ENCODE measurements at places on chromosomes 11 and 22.
A peak's percentile ranks its signal among the peaks of the same experiment; 100 is the strongest.

GRCh38 chr11:3036419-3036818 lies 20.8 kb downstream of the CARS1 start:
- DNase-seq = no peak

GRCh38 chr22:37499027-37499707 lies 13.0 kb upstream of the MFNG start:
- no peak for DNase-seq

- no peak for DNase-seq
These were observed 9.8 kb downstream of the PDHX start for GRCh38 chr11:34926101-34926830.

GRCh38 chr22:30838111-30838510 lies 130.5 kb downstream of the MORC2 start:
- no peak for DNase-seq

GRCh38 chr11:61077936-61078335 lies 24.4 kb upstream of the CD5 start:
- peak; percentile 50 for DNase-seq

DNA sequence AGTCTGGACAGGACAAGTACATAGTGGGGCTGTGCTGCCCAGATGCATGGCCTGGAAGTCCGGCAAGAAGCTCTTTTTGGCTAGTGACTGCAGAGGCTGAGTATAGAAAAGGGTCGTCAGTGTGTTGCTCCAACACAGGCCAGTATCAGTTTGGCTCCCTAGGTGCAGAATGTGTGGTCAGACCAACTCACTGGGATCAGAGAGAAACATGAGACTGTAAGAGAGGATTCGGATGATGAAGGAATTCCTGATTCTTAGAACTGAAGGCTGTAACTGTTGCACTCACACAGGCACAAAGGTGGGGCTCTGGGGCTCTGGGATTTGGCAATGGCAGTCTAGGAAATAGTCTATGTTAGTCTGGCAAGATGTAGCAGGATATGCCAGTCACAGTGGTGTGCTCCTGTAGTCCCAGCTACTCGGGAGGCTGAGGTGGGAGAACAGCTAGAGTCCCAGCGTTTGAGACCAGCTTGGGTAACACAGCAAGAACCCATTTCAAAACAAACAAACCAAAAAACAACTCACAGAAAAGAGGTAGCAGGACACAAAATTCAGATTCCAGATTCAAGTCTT lies 11.1 kb upstream of the UPB1 start:
- DNase-seq = no peak

- DNase-seq = no peak
These were observed 105.9 kb downstream of the SGSM3 start for GRCh38 chr22:40476341-40476740.

DNA sequence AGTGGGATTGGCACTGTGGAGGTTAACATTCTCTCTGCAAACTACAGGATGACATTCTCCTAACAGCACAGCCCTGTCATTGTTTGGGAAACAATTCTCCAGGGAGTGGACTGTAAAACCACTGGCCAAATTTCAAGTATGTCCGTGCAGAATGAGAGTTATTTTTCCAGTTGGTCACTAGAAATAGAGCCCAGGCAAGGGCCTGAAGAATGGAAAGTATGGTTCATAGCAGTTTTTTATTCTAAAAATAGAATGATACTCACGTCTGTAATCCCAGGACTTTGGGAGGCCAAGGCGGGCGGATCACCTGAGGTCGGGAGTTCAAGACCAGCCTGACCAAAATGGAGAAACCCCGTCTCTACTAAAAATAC lies 39.0 kb upstream of the CD44 start:
- DNase-seq = no peak

DNA sequence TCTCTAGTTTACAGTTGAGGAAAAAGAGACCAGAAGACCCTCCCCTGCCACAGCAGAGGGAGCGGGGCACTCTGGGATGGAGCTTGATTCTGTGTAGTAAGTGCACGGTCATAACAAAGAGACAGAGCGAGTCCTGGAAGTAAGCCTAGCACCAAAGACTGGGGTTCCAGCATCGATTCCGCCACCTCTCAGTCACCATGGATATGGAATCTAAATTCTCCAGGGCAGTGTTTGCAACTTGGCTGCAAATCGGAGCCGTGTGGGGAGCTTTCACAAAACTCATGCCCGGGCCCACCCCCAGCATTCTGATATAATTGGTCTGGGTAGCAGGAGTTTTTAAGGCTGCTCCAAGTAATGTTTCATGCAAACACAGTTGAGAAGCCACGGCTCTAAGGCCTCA lies 129.5 kb upstream of the OPCML start:
- DNase-seq = no peak

DNA sequence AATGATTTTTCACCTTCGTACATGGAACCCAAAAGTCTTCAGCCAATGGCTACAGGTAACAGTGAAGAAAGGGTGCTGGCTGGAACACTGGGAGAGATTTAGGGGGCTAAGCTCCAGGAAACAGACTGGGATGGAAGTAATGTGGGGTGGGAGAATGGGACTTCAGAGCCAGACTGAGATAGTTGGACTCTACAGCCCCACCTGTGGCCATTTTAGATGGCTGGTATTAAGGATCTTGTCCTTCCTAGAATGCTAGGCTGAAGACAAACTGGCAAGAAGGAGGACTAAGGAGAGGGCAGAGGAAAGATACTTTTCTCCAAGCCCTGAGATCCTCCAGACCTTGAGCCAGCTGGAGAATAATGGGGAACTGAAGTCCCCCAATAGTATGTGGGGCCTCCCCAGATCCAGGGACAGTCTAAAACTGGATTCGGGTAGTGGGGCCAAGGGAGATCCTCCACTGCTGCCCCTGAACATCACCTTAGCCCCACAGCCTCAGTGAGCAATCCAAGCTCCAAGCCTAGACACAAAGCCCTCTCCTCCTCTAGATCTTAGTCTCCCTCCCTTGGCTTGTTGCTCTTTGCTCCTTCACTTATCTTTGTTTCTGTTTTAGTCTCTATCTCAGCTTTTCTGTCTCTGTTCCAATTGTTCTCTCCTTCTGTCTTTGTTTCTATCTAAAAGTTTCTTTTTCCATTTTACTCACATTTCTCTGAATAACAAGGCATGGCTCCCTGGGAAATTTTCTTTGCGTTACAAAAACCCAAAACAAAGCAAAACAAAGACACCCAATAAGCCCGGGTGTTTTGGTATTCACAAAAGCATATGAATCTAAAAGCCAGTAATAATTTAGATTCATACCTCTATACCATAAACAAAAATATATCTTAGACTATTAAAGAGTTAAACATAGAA lies 16.2 kb upstream of the RRAS2 start:
- DNase-seq = no peak

DNA sequence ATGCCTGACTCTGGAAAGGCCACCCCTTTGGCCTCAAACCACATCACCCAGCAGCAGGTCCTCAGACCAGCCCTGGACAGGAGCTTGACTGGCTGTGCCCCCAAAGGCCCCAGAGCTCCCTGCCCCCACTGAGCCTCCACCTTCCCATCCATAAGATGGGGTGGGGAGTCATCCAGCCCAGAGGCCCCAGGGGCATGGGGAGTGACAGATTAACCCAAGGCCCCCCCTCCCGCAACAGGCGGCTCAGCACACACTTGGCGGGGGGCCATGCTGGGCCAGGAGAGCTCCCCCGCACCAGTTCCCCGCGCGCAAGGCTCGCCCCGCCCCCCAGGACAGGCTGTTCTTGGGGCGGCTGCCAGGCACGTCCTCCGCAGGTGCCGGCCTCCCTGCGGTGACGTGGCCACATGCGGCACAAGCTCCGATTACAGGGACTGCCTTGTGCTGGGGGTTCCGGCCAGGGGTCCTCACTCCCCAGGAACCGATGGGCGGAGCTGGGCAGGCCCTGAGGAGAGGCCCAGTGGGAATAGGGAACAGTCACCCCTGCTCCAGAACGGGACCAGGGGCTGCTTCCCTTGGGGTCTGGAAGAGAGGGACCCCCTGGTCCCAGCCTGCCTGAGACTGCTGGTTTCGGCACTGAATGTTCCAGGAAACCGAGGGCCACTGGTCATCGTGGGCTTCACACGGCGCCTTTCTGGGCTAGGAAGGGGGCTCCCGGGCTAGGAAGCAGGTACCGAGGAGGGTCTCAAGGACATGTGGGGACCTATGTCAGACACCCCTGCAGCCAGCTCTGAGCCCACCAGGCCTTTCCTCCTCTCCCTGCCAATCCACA lies 5.1 kb upstream of the CDKN1C start:
- DNase-seq = no peak

DNA sequence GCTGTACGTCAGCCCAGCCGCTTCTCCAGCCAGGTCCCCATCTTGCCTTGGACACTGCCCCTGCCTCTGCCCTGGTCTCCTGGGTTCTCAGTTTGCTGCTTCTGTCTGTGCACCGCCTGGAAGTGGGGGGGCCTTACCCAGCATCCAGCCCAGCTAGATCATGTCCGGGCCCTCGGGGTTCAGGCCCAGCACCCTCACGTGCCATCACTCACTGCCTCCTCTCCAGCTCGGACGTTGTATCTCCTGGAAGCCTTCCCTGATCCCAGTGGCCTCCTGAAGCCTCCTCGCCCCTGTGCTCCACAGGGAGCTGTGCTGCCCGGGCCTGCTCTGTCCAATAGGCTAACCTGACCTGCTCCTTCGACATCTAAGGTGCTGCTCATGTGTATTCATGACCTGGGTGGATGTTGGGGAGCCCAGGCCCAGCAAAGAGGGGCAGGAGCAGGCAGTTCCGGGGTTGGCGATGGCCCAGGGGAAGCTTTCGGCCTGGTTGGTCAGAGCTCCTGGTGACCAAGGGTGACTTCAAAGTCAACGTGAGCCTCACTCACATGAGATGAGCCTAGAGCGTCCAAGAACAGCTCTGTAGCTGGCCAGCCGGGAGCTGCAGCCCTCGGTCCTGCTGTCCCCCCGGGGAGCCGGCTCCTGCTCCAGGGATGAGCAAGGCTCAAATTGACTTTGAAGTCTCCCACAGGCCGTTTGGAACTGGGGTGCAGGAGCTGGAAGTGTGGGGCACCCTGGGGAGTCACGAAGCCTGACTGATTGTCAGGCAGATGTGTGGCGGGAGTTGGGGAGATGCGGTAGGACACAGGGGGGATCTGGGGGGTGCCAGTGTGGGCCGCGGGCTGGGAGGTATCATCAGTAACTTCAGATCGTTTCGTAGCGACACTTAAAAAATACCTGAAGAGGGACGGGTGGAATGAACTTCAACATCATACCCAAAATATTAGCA lies 5.2 kb upstream of the ASCL2 start:
- DNase-seq = no peak

- DNase-seq = no peak
These were observed 49.9 kb upstream of the GDPD4 start for GRCh38 chr11:77351281-77351886.

DNA sequence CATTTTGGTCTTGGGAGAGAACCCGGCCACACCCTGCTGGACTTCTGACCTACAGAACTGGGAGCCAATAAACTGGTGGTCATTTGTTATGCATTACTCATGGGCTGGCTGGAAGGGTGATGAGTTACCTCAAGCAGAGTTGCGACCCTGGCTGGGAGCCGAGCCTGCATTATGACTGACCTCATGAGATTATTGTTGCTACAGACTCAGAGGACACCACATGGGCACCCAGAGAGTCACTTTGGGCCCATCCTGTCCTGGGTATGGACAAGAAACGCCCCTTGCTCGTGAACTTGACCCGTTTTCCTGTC lies 531.7 kb downstream of the TBC1D22A start:
- DNase-seq = peak; percentile 3

GRCh38 chr11:44725016-44725685 lies 1.6 kb upstream of the TSPAN18 start:
- no peak for DNase-seq

- DNase-seq = no peak
These were observed 9.3 kb downstream of the APOBEC3H start for GRCh38 chr22:39106326-39106725.

DNA sequence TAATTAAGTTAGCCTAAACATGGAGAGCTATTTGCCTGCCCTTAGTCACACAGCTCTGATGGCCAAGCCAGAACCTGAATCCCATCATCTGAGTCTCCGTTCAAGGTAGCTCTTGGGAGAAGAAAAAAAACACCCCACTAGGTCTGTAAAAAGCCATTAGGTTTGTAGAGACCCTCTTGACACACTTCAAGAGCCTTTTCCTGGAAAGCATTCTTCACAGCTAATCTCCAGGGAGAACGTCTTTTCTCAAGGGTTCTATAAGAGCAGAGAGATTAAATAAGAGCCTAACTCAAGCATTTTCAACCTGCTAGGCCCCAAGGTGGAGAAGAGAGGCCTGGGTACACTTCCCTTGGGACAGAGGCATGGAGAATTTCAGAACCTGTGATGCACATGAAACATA lies 61.6 kb upstream of the NAV2 start:
- DNase-seq = no peak

DNA sequence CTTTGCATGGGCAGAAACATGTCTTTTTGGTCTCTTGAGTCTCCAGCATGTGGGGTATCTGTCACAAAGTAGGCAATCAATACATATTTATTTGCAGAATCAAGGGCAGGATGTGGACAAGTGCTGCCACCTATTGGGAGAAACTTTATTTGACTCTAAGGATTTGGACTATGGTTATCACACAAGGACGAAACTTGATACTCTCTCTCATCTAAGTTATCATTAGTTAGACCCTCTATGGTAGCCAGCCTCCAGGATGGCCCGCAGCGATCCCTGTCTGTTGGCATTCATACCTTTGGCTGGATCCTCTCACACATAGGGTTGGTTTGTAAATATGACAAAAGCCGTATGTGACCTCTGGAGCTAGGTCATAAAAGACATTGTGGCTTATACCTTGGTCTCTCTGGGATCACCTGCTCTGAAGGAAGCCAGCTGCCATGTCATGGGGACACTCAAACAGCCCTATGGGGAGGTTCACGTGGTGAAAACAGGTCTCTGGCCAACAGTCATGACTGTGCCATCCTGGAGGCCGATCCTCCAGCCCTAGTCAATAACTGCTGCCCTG lies 1.1 kb upstream of the FBXO7 start:
- peak; percentile 53 for DNase-seq

DNA sequence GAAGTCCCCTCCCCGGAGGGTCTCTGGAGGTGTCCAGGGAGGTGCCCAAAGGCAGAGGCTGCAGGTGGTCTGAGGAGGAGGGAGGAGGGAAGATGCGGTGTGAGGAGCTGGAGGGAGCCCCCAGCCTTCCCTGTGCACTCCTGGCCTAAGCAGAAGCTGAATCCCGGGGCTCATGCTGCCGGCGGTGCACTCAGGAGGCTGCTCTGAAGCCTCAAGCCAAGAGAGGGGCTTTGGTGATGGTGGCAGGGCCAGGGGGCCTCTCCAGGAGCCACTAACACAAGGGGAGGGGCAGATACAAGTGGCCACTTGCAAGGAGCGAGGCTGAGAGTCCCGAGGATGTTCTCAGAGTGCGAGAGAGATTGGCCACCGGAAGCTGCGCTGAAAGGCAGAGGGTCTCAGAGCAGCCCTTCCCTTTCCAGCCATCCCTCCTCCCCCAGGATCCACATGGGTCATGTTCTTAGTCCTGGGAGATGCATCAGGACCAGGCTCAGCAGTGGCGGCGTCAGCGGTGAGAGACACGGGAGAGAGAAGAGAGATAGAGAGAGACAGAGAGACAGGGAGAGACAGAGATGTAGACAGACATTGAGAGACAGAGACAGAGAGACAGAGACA lies 774 bp upstream of the MRGPRG start:
- DNase-seq = no peak

- peak; percentile 28 for DNase-seq
These were observed 113.5 kb downstream of the SLC1A2 start for GRCh38 chr11:35305670-35306382.

GRCh38 chr11:6992026-6992425 lies 28.1 kb downstream of the ZNF214 start:
- DNase-seq = no peak

- no peak for DNase-seq
These were observed 9.4 kb upstream of the MRPL23 start for GRCh38 chr11:1937616-1938342.

GRCh38 chr11:58394195-58394594 lies 12.5 kb downstream of the OR5B3 start:
- no peak for DNase-seq

- no peak for DNase-seq
These were observed 1024.0 kb upstream of the CNTN5 start for GRCh38 chr11:97996762-97997161.

- no peak for DNase-seq
These were observed 3.3 kb downstream of the FGF19 start for GRCh38 chr11:69700278-69701140.
